ENCODE measurements at places on chromosomes 1 and 21.

DNA sequence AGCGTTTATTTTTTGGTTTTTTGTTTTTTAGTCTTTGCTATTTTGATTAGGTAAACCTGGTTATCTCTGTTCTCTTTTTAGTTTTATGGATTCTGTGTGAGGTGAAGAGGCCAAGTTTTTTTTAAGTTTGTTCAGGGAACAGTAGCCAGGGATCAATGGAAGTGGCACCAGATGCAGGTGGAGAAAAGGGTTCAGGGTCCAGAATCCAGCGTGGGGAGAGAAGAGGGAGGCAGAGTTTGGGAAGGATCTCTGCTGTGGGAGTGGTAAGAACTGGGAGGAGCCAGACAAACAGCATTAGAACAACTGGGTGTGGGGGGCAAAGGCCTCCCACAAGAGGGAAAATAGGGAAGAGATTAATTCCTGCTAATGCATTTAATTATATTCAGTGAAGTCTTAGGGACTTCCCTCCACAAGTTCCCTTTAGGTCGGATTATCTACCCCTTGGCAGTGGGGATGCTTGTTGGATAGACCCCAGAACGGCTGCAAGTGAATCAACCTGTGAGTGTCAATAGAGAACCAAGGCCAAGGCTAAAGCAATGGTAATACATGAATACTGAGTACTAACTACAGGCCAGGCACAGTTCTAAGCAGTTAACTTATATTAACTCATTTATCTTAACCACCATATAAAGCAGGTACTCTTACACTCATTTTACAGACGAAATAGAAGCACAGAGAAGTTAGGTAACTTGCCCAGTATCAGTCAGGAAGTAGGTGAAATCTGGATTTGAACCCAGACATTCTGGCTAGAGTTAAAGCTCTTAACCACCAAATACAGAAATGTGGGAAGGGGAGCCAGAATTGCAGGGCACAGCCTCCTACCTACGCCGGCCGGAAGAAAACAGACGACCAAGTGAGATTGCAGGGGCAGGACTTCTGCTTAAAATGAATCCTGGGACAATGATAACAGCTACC is 498 bp downstream of the GNAT2 start:
- no peak for DNase-seq

GRCh38 chr1:209130886-209131285 is 452.6 kb upstream of the CAMK1G start:
- DNase-seq = no peak

GRCh38 chr1:55888685-55889317 is 673.6 kb upstream of the USP24 start:
- no peak for DNase-seq

- DNase-seq = no peak
Measured at GRCh38 chr1:116808848-116809508, 54.7 kb downstream of the CD2 start.

DNA sequence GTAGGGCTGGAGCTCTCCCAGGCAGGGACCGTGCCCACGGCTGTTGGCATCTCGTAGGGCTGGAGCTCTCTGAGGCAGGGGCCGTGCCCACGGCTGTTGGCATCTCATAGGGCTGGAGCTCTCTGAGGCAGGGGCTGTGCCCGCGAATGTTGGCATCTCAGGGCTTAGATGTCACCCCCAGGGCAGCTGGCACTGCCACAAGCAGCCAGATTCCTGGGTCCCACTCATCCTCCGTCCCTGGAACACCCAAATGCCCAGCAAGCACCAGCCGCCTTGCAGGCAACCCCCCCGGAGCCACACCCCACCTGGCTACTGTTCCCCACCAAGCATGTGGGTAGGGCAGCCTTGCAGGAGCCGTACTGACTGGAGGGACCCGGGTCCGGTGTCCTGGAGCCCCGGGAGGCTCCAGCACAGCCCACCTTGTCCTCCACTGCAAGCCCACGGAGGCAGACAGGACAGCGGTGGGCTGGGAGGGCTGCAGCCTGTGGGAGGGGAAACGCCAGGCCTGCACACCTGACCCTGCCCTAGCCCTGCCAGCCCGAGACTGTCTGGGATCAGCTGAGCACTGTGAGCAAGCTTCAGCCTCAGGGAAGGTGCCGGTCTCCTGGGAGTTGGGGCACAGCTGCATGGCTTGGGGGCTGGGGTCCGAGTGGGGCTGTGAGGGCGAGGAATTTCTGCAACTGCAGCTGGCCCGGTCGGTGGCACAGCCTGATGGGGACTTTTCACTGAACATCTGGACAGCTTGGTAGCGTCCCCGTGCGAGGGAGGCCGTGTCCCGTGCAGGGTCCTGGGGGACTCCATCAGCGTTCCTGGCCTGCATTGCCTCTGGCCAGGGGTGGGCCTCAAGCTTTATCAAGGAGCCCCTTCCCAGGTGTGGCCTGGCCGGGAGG is 53.6 kb downstream of the COL18A1 start:
- no peak for DNase-seq

- no peak for DNase-seq
Measured at GRCh38 chr1:22914633-22915217, 57.9 kb downstream of the LACTBL1 start.

DNA sequence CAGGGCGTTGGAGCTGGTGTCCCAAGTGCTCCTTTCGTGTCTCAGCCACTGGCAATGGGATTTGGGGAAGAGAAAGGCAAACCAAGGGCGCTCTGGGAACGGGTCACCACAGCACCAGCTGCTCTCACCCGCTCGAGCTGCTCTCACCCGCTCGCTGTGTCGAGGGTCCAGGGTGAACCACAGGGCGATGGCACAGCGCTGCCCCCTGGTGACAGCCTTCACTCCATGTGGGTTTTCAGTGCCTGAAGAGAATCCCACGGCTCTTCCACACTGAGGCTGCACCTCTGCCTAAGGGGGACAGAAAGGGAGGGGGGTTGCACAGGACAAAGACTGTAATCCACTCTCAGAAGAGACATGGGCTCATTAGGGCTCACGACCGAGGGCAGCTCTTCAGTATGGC is 7.1 kb upstream of the CLDN19 start:
- DNase-seq = peak; percentile 18

- no peak for DNase-seq
Measured at GRCh38 chr1:99457381-99458165, 188.3 kb upstream of the PALMD start.

- no peak for DNase-seq
Measured at GRCh38 chr1:93992190-93992589, 83.0 kb upstream of the GCLM start.

DNA sequence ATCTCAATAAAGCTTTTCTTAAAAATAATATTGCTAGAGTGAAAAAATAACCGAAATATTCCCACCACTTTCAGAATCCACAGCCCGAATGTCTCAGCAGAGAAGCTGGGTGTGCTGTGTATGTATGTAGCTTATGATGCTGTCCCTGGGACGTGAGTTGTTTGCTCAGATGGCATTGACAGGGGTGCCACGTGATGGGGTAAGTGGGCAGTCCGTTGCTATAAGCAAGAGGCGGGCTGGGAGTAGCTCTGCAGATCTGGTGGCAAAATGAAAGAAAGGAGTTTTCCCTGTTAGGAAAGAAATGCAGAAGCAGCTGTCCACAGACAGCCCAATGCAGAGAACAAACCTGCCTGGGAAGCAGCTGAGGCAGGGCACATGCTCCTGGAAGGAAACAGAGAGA is 3.8 kb upstream of the FAM20B start:
- DNase-seq = no peak

DNA sequence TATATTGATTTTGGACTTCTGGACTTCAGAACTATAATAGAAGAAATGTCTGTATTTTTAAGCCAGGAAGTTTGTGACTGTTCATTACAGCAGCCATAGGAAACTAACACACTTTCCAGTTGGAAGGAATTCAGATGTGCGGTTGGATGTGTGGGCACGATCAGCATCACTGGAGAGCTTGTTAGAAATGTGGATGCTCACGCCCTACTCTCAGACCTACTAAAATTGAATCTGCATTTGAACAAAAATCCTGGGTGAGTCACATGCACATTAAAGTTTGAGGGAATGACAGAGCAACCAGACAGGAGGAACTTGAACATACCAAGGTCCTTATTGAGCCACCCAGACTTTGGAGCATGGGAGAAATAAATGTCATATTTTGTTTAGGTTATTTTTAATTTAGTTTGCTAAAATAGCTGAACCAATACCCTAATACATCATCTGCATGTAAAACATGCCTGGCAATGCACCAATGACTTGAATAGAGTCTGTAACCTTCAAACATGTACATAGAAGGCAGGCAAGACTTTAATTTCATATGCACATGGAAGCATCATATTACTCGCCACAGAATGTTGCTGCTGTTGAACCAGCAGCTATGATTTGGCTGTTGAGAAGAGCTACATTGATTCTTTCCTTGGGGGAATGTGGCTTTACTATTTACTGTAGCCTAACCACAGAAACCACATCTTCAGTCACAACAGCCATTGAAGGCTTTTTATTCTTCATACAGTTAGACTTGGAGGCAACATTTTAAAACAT is 346.2 kb downstream of the BARHL2 start:
- no peak for DNase-seq

DNA sequence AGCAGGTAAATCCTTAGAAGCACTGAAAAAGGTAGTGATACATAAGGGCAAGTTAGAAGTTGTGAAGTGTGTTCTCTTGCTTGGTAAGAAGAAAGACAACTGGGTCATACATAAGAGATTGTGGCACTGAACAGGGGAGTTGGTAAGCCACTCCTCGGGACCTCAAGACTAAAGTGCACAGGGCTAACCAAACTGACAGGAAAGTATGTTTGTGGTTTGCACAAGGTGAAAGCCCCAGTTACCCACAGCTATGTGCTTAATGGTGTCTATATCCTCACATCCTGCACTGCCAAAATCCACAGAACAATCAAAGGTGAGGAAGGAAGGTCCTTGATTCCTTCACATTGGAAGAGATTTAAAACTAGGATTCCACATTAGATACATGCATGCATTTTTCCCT is 276.5 kb downstream of the DNM3 start:
- DNase-seq = no peak

DNA sequence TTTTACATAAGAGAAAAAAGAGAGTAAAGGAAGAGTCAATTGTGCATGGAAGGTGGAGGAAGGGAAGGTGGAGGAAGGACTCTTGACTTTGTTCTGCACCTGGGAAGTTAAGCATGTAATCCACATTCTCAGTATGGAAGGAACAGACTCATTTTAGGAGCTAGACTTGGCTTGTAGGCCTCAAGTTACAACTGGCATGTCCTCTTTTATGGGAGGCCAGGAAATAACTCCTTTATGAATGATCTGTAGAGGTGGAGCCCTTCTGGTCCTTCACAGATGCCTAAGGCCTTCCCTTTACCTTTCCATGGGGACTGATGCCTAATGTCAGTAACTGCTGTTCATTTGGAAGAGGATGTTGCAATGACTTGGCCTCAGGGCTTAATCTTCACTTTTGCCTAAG is 29.4 kb upstream of the CCSAP start:
- DNase-seq = no peak

DNA sequence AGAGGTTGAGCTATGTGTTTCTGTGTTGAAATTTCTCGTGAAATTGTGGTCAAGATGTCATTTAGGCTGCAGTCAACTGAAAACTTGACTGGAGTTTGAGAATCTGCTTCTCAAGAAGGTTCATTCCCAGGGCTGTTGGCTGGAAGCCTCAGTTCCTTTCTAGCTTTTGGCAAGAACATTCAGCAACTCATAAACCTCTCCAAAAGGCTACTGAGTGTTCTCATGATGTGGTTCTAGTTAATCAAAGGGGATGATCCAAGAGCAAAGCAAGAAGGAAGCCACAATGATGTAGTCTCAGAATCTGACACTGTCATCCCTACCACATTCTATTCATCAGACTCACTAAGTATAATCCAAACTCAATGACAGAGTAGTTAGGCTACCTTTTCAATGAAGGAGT is 66.6 kb downstream of the SPATA6 start:
- DNase-seq = no peak

- DNase-seq = no peak
Measured at GRCh38 chr1:1672181-1672965, 13.6 kb upstream of the CDK11B start.

DNA sequence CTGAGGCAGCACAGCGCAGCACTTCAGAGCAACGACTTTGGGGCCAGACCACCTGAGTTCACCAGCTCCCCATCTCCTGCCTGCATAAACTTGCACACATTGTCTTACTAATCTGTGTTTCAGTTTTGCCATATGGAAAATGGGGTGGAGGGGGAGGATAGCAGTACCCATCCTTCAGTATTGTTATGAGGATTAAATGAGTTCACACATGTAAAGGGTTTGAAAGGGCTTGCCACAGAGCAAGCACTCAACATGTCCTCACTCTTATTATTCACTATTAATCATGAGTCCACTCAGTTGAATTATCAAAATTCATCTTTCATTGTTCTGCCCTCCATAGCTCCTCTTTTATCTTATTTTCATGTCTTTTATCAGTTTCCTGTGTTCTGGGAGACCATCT is 40.1 kb upstream of the BMP8B start:
- no peak for DNase-seq

GRCh38 chr1:182875889-182876288 is 36.7 kb downstream of the DHX9 start:
- no peak for DNase-seq

DNA sequence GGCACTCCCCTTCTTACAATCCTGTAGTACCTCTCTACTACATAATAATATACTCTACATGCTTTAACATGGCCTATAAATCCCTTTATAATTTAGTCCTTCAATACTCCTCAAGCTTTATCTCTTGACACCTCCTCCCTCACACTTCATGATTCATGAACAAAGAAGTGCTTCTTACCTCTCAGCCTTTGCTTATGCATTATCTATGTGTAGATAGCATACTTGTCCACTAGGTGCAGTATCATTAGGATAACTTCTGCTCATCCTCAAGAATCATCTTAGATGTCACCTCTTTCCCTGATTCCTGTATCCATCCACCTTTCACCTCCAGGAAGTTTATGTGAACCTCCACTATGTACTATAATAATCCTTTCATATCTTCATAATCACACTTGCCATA is 74.4 kb downstream of the COL24A1 start:
- DNase-seq = no peak

DNA sequence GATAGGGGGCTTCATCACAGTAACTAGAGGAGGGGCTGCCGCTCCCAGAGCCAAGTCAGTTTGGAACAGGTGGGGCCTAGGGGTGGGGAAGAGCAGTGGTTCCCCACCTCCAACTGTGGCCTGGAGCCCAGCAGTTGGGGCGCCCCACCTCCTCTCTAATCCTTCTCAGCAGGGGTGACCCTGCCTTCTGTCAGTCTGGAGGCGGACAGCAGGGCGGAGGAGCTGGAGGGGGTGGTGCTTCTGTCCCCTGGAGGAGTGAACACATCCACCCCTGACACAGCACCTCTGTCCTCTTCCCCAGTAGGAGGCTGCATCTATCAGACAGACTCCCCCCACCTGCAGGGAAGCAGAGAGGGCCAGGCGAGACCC is 73.8 kb downstream of the MRPL37 start:
- DNase-seq = no peak

- DNase-seq = no peak
Measured at GRCh38 chr1:54728027-54728426, 12.4 kb downstream of the TTC4 start.

Measured in stimulated activated CD4-positive, alpha-beta T cell treated with anti-CD3 and anti-CD28 coated beads, Interleukin-1b, Interleukin-23, amount 100 ng/mL, for 48 hours (primary cell).